Activated CD8-positive, alpha-beta memory T cell treated with anti-CD3 and anti-CD28 coated beads, Interleukin-2, amount 50 U/mL, for 4 hours (primary cell): ENCODE measurements at places on chromosomes 2 and 18.
A peak's percentile ranks its signal among the peaks of the same experiment; 100 is the strongest.

DNA sequence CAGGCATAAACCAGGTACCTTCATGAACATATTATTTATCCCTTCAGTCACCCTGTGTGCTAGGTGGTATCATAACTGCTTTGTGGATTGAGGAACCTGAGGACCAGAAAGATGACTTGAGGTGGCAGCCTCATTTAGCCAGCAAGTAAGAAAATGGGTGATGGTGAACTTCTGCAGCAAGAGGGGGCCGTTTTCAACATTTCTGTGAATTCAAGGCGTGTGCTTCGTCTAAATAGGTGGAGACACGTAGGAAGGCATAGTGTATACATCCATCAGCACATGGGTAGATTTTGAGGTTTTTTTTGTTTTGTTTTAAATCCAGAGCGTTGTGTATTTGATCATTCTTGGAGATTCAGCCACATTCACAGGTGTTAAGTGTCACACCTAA, 118.7 kb downstream of the SPTBN1 start:
- no peak for DNase-seq

- no peak for DNase-seq
Measured at GRCh38 chr2:209367075-209367747, 56.6 kb upstream of the MAP2 start.

DNA sequence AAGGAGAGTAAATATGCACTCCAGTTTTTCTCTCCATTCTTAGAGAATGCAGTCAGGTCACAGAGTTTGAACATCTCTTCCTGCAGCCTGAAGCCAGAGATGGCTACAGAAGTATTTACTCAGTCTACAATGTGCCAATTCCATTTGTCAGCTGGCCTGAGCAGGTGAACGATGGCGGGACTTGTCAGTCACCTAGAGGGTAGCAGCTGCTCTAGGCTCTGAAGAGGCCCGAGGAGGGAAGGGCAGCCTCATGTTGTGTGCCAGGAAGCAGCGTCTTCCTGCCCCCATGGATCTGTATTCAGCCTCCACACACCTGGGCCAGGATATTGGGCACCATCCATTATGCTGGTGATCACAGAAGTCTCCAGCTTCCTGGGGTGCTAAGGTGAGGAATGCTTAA, 316.7 kb upstream of the CHAC2 start:
- no peak for DNase-seq

DNA sequence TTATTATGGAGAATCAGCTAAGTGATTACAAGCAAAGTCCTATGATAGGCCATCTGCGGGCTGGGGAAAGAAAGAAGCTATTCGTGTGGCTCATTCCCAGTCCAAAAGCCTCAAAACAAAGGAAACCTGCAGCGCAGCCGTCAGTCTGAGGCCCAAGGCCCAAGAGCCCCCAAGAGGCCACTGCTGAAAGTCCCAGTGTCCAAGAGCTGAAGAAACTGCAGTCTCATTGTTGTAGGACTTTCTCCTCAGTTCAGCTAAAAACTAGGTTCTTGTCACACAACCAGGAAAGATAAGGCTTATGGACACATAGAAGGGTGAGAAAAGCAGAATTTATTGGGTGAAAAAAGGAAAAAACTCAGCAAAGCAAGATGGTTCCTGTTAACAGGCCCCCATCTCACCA, 143.2 kb downstream of the RHBDD1 start:
- DNase-seq, result no peak

DNA sequence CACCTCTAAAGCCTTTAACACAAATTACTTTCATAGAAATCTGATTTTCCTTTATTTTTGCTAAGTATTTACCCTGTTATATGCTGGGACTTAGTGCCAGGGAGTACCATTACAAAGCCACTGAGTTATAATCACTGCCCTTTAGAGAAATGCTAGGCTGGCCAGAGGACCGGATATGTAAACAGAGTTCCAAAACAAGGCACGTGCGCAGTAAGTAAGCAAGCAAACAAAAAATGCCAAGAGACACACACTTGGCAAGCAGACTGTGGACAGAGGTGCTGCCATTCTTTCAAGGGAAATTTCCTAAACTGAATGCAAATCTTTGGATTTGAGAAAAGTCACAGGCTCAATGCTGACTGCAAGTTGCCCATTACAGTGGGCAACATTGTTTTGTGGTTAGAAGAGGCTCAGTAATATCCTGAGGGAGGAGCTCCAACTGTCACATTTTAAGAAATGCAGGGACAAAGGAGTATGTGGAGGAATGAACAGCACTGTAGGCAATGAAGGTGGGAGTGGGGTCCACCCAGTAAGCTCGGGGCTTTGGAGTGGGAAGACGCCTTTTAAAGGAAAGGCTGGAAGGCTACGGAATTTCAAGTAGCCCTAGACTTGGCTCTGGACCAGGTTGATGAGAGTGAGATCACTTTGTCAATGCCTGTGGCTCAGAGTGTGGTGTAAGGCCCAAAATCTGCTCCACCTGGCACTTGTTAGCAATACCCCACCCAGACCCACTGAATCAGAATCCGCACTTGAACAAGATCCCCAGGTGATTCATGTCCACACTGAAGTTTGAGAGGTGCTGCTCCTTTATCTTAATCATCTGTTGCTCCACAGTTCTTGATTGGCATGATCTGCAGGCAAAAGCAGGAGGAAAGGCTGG, 2.1 kb upstream of the PARD6G start:
- DNase-seq, result no peak

DNA sequence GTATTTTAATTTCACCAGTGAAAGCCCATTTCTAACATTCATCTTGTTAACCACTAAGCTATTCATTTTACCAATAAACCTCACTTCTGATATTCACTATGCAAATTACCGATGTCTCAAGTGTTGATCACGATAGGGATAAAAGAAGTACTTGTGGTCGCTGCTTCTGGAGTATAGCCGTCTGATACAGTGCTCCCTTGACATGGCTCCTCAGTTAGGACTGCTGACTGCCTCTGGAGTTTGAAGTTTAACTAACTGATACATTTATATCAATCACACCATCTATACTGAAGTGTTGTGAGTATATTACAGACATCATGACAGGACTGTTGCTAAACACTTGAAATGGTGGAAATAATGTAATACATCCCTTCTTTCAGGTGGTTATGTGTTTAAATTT, 95.6 kb downstream of the EHBP1 start:
- DNase-seq, result no peak

DNA sequence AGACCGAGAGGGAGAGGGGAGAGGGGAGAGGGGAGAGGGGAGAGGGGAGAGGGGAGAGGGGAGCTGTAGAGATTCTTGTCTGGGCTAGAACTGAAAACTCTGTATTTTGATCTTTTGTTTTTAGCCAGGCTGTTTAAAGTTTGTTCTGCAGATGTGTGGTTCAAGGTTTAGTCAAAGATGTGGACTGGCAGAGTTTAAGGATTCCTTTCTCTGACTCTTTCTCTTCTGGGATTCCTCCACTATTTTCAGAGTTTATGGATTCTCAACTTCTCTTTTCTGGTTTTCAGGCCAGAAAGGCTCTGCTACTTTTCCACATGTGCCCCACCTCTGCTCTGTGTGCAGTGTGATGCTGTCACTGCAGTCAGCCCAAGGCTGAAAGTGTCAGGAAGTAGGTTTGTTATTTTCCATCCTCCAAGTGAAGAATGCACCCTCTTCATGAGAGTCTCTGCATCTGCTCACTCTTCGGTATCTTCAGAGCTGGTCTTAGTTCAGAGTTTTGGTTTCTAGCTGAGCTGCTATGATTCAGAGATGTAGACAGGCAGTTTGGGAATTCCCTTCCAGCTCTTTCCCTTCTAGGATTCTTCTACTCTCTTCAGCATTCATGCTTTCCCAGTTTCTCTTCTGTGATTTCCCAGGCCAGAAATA, 130.9 kb upstream of the SMAD7 start:
- DNase-seq, result no peak

- DNase-seq, result no peak
Measured at GRCh38 chr18:8749492-8749891, 44.1 kb downstream of the MTCL1 start.

GRCh38 chr2:159094173-159094737, 125.8 kb downstream of the TANC1 start:
- DNase-seq, result no peak

DNA sequence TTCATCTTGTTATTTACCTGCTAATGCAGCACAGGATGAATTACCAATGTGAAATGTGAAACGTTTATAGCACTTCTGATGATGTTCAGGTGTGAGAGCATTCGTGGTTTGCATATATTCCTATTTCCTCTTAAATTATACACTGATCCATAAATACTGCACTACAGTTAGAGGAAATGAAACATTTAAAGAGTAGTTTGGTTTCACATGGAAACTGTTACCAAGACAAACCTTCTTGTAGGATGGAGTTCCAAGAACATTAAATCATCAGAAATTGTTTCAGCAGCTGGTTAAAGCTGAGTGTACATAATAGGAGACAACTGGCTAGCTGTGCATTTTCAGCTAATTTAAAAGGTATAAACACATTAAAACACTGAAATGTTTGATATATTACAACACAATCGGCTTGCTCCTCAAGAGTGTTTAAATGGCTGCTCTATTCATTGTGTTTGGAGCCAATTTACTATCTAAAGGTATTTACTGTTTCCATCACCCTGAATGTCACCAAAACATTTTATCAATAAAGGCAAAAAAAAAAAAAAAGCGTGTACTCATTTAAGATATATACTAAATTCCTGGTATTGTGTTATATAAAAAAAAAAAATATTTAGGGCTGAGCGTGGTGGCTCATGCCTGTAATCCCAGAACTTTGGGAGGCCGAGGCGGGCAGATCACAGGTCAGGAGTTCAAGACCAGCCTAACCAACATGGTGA, 100.6 kb downstream of the DYM start:
- no peak for DNase-seq

GRCh38 chr2:120550282-120550681, 185.4 kb upstream of the GLI2 start:
- DNase-seq, result no peak

GRCh38 chr18:57586251-57587049, at the start of gene FECH:
TSS of gene FECH (minus strand) at chr18:57586702. CDS start at chr18:57586620, 82 bp downstream.
- peak; percentile 70 for DNase-seq

- DNase-seq, result no peak
Measured at GRCh38 chr18:7645756-7646155, 78.6 kb downstream of the PTPRM start.

- no peak for DNase-seq
Measured at GRCh38 chr2:209933499-209934483, 68.6 kb upstream of the RPE start.
